ENCODE measurements at places on chromosomes 5 and 9.

DNA sequence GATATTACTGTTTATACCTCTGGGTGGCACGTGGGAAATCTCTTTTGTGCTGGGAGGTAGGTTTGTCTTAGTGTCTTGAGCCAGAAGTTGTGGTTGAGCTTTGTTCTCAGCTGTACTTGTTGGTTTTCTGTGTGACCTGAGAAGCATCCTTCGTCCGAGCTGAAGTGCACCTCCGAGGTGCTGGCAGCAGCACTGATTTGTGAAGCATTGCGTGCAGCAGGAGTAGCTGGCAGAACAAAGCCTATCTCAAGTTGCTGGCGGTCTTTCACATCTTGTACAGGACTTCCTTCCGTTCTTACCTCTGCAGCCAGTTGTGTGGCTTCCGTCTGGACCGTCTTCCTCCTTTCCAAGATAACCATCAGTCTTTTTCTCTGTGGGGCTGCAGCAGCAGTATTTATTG is 4.3 kb downstream of the PRRC2B start:
- peak; percentile 61 for DNase-seq
- H3K4me1 ChIP-seq: peaks cover 52% of the 10 kb centered on the region
- no peaks in the 10 kb centered on the region for H3K27me3 ChIP-seq
- peak overlapping the region; percentile 82 for H3K27ac ChIP-seq

GRCh38 chr9:91200692-91201336 is 160.9 kb downstream of the AUH start:
- H3K36me3 ChIP-seq: no peaks in the 10 kb centered on the region
- H3K4me1 ChIP-seq: peaks cover 4% of the 10 kb centered on the region
- DNase-seq: no peak

- H3K4me1 ChIP-seq: no peaks in the 10 kb centered on the region
- DNase-seq: no peak
- H3K36me3 ChIP-seq: no peaks in the 10 kb centered on the region
- H3K27ac ChIP-seq: no peak overlapping the region
Observed at GRCh38 chr5:68884883-68885282, 208.9 kb upstream of the SLC30A5 start.

DNA sequence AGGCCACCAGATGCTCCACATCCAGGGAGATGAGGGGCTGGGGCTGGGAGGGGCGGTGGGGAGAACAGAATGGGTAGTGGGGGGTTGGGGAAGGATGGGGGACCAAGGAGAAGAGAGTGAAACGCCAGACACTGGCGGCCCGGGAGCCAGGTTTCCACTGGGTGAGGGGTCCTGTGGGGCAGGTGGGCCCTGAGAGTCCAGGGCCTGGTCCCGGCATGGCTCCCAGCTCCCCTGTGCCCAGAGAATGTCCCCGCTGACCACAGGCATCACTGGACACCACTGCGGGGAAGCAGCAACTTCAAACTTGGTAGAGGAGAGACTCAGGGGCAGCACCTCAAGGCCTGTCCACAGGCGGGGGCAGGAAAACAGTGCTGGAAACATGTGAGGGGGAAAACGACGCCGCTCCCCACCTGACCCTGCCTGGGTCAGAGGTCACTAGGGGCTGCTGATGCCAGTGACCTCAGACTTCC is 13.2 kb downstream of the NINJ1 start:
- H3K27ac ChIP-seq: peak overlapping the region; percentile 12
- no peaks in the 10 kb centered on the region for H3K27me3 ChIP-seq
- H3K4me1 ChIP-seq: peaks cover 13% of the 10 kb centered on the region

GRCh38 chr5:6397536-6398269 is 19.4 kb upstream of the MED10 start:
- no peaks in the 10 kb centered on the region for H3K27me3 ChIP-seq
- no peak overlapping the region for H3K4me3 ChIP-seq
- H3K27ac ChIP-seq: no peak overlapping the region
- peaks cover 3% of the 10 kb centered on the region for H3K4me1 ChIP-seq
- H3K36me3 ChIP-seq: no peaks in the 10 kb centered on the region
